Left ventricle myocardium superior (tissue), 1 donor: ENCODE measurements at places on chromosomes 7 and 10. TPM values are rescaled to one million over a fixed set of nuclear protein-coding genes. Genes with fewer than 3 reads are reported as not detected.

The ATP5F1C gene
- total RNA-seq = 777 TPM

The PON3 gene
- 0.77 TPM for total RNA-seq

The ELFN1 gene
- 12.0 TPM for total RNA-seq

The PIP gene
- not detected for total RNA-seq

The SLC25A28 gene
- 43.1 TPM for total RNA-seq

The PRSS1 gene
- not detected for total RNA-seq

The DDC gene
- not detected for total RNA-seq

The SPDYE9 gene
- not detected for total RNA-seq

The OR9A2 gene
- total RNA-seq = not detected

The GRID2IP gene
- not detected for total RNA-seq

The TDRD1 gene
- 2.7 TPM for total RNA-seq

The AGR3 gene
- not detected for total RNA-seq

The ZNF800 gene
- 20.8 TPM for total RNA-seq

The PSD gene
- total RNA-seq = 0.50 TPM

The ASZ1 gene
- total RNA-seq = not detected

The SPDYE2 gene
- not detected for total RNA-seq

The RINT1 gene
- 14.5 TPM for total RNA-seq

The CLDN15 gene
- total RNA-seq = 3.8 TPM

The WNT2 gene
- total RNA-seq = 0.57 TPM

The CRPPA gene
- 7.5 TPM for total RNA-seq

The YKT6 gene
- total RNA-seq = 58.4 TPM

The CYP3A4 gene
- not detected for total RNA-seq

The ANKRD2 gene
- total RNA-seq = 318 TPM

The FAM25G gene
- total RNA-seq = not detected

The CRHR2 gene
- total RNA-seq = 0.22 TPM

The CYP2E1 gene
- total RNA-seq = 0.69 TPM

The CYP2C19 gene
- total RNA-seq = not detected

The ENO4 gene
- total RNA-seq = 0.64 TPM

The CACNA2D1 gene
- 48.1 TPM for total RNA-seq

The GDF2 gene
- not detected for total RNA-seq

The PPIA gene
- 436 TPM for total RNA-seq

The ZNF467 gene
- 7.8 TPM for total RNA-seq

The DKK1 gene
- total RNA-seq = not detected

The SEMA3D gene
- total RNA-seq = 0.94 TPM

The NKX1-2 gene
- not detected for total RNA-seq

The GPR37 gene
- total RNA-seq = not detected

The KCNIP2 gene
- 568 TPM for total RNA-seq

The ATP6V0A4 gene
- total RNA-seq = not detected

The ANXA8 gene
- total RNA-seq = 3.0 TPM

The HMX3 gene
- not detected for total RNA-seq

The PLXNA4 gene
- 19.2 TPM for total RNA-seq

The SSC4D gene
- total RNA-seq = 0.55 TPM

The C10orf67 gene
- total RNA-seq = 0.62 TPM

The LZTS2 gene
- 44.9 TPM for total RNA-seq

The TRIL gene
- 2.4 TPM for total RNA-seq

The INMT gene
- 50.2 TPM for total RNA-seq

The PPP1R3A gene
- 127 TPM for total RNA-seq

The LBX1 gene
- not detected for total RNA-seq

The SFRP5 gene
- 1.3 TPM for total RNA-seq

The ZP3 gene
- not detected for total RNA-seq

The AKR1D1 gene
- not detected for total RNA-seq

The LRRC18 gene
- total RNA-seq = not detected

The LIPK gene
- total RNA-seq = not detected

The HOXA1 gene
- total RNA-seq = not detected

The GIMAP1 gene
- total RNA-seq = 6.7 TPM

The ABCB1 gene
- 4.8 TPM for total RNA-seq

The GNB2 gene
- total RNA-seq = 112 TPM
